CD4-positive, alpha-beta T cell treated with Interleukin-4 for 4 hours (primary cell): ENCODE measurements at places on chromosomes 1 and 21.
A peak's percentile ranks its signal among the peaks of the same experiment; 100 is the strongest.

- DNase-seq = peak; percentile 65
Observed at GRCh38 chr21:42425591-42425990, 21.9 kb downstream of the UBASH3A start.

DNA sequence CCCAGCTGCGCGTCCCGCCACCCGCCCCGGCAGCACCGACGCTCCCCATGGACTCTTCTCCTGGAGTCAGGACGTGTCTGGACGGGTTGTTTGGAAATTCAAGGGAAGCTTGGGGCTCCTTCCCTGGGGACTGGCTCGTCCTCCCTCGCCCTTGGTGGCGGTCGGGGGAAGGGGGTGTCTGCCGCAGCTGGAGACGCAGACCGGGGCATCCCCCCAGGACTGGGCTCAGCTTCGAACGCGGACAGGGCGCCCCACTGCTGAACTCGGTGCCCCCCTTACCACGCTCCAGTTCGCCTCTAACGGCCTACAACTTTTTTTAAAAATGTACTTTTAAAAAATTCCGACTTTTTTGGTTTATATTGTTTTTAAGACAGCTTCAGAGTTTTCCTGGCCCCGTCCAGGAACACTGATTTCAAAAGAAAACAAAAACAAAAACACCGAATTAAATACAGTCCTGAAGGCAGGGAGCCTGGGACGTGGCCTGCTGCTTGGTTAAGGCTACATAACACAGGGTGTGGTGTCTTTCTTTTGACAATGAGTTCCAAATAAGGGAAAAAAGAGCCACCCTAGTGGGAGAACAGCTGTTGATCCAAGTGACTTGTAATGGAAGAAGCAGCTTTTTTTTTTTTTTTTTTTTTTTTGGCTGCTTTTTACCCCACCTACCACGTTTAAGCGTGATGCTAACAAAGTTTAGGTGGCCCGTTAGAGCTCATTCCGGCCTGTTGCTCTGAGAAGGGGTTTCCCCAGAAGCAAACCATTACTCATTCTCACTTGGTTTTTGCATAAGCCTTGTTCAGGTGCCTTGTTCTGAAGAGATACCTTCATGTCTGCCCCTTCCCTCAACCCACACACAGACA lies 862 bp upstream of the DIPK1A start:
- DNase-seq = peak; percentile 94

DNA sequence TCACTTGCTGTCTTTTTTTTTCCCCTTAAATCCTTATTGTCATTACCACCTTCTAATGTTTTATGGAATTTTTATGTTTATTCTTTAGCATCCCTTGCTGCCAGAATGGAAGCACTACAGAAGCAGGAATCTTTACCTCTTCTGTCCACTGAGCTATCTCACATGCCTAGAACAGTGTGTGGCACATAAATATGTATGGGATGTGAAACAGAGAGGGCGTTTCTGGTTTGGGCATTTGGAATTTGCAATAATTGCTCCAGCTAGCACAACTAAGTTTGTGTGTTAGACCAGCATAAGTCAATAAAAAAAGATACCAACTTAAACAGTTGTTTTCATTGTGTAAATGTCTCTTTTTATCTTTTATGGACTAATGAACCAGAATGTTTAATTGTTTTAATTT lies 330.8 kb downstream of the DISC1 start:
- no peak for DNase-seq

DNA sequence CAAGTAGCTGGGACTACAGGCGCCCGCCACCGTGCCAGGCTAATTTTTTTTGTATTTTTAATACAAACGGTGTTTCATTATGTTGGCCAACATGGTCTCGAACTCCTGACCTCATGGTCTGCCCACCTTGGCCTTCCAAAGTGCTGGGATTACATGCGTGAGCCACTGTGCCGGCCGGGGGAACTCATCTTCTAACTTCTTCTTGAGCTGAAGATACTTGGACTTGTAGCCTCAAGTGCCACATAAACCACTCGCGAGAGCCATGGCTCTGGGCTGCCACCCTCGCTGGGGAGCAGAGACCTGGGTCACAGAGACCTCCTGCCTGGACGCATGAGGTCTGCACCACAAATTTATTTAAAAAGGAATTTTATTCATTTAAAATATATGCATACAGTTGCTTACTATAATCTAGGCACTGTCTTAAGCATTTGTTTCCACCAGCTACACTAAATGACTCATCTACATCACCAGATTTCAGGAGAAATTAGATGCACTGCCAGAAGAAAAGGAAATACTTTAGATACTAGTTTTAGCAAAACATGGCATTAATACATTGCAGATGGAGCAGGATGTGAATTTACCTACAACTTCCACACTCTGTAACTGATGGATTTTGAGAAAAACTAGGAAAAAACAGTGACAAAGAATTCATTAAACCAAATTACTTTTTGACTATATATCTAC lies 29.9 kb upstream of the PUM1 start:
- no peak for DNase-seq

DNA sequence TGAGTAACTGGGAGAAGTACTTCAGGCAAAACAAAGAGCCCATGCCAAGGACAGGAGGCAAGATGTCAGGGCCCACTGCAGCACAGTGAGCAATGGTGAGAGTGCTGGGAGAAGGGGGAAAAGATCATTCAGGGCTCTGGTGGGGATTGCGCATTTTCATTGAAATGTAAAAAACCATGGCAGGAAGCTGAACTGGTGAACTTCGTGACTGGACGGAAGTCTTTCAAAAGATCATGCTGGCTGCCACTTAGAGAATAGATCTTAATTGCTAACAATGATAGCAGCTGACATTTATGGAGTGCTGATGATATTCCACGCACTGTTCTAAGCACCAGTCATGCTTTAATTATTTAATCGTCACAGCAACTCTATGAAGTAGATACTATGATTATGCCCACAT lies 107.0 kb downstream of the TGFBR3 start:
- DNase-seq = no peak

DNA sequence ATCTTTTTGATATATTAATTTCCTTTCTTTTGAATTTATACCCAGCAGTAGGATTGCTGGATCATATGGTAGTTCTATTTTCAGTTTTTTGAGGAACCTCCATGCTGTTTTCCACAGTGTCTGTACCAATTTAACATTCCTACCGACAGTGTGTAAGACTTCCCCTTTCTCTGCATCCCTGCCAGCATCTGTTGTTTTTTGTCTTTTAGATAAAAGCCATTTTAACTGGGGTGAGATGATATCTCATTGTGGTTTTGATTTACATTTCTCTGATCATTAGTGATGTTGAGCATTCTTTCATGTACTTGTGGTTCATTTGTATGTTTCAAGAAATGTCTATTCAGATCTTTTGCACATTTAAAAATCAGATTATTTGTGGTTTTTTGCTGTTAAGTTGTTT lies 62.4 kb upstream of the STUM start:
- peak; percentile 4 for DNase-seq

GRCh38 chr1:57422271-57423134 lies 1.4 kb downstream of the DAB1 start:
- no peak for DNase-seq

GRCh38 chr1:112731451-112731850 lies 16.3 kb upstream of the PPM1J start:
- no peak for DNase-seq

DNA sequence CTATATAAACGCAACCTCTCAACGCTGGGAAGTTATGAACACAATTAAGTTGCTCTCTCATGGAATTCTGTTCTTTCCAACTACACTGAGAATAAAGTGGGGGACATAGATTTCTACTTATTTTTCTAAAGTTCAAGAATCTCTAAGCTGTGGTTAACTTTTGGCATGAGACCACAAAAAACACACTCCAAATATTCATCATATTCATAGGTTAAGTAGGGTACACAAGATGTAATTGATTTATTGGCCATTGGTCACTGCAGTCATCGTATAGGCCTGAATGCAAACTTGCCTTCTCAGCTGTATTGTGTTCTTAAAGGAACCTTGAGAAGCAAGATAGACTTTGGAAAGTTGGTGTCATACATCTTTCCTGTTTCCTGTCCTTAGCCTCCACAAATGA lies 40.3 kb downstream of the PRRX1 start:
- no peak for DNase-seq

- peak; percentile 78 for DNase-seq
Observed at GRCh38 chr1:206736878-206737728, 33.5 kb upstream of the IL19 start.

- no peak for DNase-seq
Observed at GRCh38 chr1:78281580-78281979, 209.2 kb upstream of the PTGFR start.

DNA sequence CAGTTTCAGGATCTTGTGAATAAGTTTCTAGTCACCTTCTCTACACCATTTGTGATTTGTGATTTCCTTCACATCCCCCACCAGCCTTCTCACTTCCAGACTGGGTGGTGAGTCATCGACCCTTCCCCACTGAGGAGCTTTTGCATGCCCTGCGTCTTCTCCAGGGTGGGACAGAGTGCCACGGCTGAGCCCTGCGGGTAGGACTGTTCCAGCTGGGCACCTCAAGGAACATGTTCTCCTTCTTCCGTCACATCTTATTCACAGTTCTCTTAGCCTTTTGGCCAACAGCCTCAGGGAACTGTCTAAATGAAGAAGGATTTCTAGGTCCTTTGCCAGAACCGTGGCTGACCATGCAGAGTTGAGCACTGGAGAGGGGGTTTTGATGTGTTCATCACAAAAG lies 116.5 kb downstream of the TMEM53 start:
- no peak for DNase-seq

GRCh38 chr1:225378880-225379279 lies 49.0 kb downstream of the LBR start:
- DNase-seq = no peak

GRCh38 chr1:219144658-219145315 lies 28.9 kb upstream of the LYPLAL1 start:
- DNase-seq = no peak

DNA sequence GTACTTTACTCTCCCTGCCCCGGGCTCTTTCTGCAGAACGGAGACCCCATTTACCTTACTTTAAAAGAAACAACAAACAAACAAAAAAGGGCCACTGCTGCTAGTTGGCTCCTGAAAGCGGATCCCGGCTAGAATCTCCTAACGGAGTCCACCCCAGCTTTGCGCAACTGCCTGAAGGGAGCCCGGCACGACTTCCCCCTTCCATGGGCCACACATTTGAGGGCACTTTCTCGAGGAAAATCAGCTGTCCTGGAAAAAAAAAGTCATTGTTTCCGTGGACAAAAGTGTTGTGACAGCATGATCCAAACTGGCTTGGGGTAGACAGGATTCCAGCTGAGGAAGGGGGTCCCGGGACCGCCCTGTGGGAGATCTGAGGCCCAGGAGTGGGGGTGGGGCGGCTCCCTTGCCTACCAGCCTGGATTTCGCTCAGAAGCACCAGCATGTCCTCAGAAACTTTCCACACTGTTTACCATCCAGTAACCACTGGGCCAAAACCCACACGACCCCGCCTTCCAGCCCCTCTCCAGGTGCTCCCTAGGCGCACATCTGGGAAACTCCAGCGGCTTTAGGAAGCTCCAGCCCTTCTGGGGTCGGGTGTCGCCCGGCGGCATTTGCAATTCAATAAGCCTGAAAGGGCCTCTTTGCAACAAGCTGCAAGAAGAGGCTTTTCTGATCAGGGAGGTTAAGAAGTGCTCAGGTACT lies 4.8 kb downstream of the RIPK4 start:
- no peak for DNase-seq

GRCh38 chr1:91643431-91643830 lies 142.8 kb downstream of the CDC7 start:
- no peak for DNase-seq

GRCh38 chr1:223853748-223854147 lies 8.0 kb upstream of the TP53BP2 start:
- no peak for DNase-seq

DNA sequence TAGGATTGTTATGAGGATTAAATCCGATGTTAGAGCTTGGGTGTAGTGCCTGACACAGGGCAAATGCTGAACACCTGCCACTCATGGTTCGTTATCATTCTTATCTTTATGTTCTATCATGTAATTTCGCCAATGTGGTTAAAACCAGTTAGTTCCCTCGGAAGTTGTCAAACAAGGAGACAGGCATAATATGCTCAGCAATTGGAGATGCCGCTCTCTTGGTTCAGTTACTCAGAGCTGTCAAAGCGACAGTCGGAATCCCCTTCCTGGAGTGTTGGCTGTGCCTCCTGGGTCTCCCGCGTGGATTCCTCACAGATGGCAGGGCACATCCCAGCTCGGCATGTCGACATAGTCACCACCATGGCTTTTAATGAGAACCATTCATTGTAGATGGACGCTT lies 192.2 kb downstream of the ROR1 start:
- DNase-seq = no peak

DNA sequence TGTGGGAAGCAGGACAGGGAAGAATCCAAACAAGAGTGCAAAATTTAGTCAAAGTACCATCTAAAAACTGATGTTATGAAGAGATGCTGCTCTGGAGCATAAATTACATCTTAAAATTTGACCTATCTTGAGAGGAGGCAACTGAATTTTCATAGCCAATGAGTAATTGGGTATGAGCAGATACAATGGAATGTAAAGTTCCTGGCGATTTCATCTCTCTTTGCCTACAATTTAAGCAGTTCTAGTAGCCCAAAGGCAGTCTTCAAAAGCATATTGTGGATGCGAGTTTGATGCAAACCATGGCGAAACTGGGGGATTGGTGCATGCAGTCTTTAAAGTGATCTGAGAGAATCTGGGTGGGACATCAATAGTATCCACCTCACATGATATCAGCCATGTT lies 1265.9 kb downstream of the BRINP3 start:
- DNase-seq = no peak

GRCh38 chr1:59520827-59521418 lies 224.0 kb downstream of the FGGY start:
- no peak for DNase-seq

DNA sequence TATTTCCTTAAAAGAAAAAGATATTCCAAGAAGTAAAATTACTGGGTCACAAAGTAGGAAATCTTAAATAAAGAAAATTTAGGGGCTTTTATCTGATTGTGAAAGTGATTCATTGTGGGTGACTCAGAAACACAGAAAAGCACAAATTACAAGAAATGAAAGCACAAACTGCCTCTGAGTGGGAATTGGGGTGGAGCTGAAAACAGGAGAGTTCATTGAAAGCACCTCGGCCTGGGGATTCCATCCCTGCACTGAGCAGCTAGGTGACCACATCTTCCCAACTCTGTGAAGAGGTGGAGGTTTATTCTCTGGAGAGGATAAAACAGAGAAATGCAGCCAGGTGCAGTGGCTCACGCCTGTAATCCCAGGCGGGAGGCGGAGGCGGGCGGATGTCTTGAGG lies 7.4 kb downstream of the GJA4 start:
- DNase-seq = no peak

DNA sequence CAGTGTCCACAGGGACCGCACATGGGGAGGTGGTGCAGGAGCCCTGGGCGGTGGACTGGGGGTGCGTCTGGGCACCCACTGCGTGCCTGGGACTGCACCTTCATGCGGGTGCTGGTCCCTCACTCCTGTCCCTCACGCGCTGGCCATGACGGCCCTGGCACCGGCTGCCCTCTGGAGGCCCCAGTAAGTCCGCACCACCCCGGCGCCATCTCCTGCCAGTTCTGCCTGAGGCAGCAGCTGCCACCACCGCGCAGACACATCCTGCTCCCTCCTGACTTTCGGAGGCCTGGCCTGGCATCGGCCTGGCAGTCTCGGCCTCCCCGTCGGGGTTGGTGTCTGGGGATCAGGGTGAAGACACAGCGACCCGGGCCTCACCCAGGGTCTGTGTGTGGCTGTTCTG lies 64.8 kb downstream of the MORN1 start:
- DNase-seq = no peak

- DNase-seq = no peak
Observed at GRCh38 chr1:231318015-231318355, 19.7 kb downstream of the EXOC8 start.

- DNase-seq = no peak
Observed at GRCh38 chr1:204362984-204363334, 3.2 kb upstream of the PLEKHA6 start.
